ENCODE measurements at places on chromosomes 3 and 15.
A peak's percentile ranks its signal among the peaks of the same experiment; 100 is the strongest.

DNA sequence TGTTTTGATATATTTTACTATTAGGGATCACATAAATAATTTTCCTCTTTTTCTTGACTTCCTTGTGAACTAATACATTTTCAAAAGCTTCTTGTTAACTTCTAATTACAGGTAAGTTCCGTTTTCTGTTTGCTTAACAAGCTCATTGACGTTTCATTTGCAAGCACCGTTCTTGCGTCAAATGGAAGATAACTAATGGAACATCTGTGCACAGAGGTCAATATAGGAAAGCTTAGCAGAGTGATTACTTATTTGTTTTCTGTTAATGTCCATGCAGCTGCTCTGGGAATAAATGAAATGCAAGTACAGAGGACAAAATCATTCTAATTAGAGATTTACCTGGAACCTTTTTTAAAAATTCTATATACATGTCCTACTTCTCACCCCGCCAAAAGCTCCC, 115.5 kb upstream of the C2CD4B start:
- no peak for DNase-seq

DNA sequence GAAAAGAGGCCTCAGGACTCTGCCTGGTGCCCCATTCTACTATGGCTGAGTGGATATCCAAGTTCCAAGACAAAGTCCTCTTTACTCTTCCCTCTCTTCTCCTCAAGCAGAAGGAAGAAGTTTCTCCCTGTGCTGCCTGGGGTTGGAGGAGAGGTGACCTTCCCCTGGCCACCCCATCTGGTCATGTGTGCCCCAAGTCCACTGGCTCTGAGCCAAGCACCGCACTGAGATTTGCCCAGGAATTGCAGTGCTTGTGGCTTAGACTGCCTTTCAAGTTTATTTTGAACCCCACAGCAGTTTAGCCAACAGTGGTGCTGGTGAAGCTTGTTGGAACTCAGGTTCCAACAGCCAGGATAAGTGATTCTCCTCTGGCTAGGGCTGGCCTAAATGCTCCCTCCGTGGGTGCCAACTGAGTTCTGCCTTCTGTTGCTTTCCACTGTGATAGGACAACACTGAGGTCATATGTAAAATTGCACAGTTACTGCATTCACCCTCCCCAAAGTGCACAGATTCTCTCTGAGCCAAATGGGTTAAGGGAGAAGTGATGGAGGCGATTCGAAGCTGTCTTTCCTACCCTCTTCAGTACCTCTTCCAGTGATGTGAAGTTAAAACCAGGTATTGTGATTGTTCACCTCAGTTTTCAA, 69.9 kb downstream of the TMCO5A start:
- DNase-seq: no peak

GRCh38 chr15:44999105-44999504, 23.9 kb upstream of the SORD start:
- no peak for DNase-seq

DNA sequence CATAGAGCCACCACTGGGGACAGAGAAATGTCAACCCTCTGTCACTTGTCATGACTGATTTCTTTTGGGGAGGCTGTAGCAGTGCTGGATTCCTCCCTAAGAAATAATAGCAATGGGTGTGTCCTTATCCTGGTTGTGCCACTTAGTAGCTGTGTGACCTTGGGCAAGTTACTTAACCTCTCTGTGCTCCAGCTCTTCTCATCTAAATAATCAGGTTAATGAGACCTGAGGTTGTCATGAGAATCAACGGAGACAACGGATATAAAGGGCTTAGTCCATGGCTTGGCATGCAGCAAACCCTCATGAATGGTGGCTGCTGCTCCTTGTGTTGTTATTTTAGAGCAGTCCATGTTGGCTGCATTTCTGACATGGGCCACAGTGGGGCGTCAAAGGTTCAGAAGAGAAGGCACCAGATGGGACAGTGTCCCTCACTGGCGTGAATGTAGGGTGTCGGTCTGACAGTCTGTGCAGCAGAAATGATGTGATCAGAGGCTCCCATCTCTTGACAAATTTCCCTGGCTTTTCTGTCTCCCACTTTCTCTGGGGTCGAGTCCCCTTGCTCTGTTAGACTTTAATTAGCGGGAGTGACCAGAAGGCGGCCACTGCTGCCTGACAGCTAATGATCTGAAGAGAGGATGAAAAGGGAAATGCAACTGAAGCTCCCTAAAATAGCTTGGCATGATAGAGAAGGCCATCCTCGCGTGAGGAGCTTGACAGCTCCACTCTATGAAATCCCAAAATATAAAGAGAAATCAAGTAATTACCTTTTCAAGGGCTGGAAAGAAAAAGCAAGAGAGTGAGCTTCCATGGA, 209.4 kb downstream of the CADPS start:
- DNase-seq: peak; percentile 59

GRCh38 chr15:50100486-50100885, 18.5 kb downstream of the ATP8B4 start:
- no peak for DNase-seq

GRCh38 chr3:147773116-147773630, 364.0 kb downstream of the ZIC1 start:
- no peak for DNase-seq

DNA sequence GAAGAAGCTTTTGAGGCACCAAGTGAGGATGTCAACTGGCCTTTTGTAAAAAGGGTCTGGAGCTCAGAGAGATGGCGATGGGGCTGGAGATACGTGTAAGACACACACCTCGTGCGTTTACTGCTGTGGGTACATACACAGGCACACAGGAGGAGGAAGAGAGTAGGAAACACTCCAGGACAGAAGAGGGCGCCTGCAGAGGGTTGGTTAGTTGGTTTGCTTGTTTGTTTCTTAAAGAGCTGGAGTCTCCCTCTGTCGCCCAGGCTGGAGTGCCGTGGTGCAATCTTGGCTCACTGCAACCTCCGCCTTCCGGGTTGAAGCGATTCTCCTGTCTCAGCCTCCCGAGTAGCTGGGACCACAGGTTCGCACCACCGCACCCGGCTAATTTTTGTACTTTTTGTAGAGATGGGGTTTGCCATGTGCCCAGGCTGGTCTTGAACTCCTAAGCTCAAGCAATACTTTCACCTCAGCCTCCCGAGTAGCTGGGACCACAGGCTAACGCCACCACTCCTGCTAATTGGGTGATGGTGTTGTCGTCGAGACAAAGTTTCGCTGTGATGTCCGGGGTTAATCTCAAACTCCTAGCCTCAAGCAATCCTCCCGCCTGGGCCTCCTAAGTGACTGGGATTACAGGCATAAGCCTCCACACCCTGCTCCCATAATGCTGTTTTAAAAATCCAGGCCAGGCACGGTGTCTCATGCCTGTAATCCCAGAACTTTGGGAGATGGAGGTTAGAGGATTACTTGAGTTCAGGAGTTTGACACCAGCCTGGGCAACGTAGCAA, 1.3 kb upstream of the PRR20G start:
- DNase-seq: no peak

- no peak for DNase-seq
Observed at GRCh38 chr3:26838026-26838425, 215.5 kb downstream of the LRRC3B start.

- no peak for DNase-seq
Observed at GRCh38 chr3:43018246-43018645, 39.1 kb downstream of the GASK1A start.

GRCh38 chr15:31814082-31814481, 216.2 kb upstream of the CHRNA7 start:
- DNase-seq: no peak

GRCh38 chr3:18672561-18672960, 247.4 kb upstream of the SATB1 start:
- DNase-seq: no peak

GRCh38 chr3:53082736-53083135, 36.9 kb upstream of the SFMBT1 start:
- DNase-seq: no peak

GRCh38 chr3:195210266-195210973, 60.5 kb downstream of the XXYLT1 start:
- no peak for DNase-seq

GRCh38 chr3:120071259-120071658, 23.0 kb downstream of the GSK3B start:
- DNase-seq: no peak

DNA sequence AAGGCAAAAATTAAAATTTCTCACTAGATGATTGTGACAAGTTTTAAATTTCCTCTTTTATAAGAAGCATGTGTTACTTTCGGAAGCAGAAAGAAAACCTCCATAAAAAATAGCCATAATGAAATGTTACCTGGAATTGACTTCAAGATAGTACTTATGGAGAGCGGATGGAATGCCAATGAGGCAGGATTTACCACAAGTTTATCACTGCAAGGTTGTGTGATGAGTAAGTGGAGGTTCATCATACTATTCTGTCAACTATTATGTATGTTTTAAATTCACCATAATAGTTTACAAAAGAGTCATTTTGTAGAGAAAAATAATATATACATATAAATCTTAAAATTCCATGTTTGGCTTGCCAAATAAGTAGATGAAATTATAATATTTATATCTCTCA, 230.3 kb downstream of the SCAPER start:
- DNase-seq: peak; percentile 10

- DNase-seq: no peak
Observed at GRCh38 chr3:47410801-47411646, 30.2 kb downstream of the PTPN23 start.

DNA sequence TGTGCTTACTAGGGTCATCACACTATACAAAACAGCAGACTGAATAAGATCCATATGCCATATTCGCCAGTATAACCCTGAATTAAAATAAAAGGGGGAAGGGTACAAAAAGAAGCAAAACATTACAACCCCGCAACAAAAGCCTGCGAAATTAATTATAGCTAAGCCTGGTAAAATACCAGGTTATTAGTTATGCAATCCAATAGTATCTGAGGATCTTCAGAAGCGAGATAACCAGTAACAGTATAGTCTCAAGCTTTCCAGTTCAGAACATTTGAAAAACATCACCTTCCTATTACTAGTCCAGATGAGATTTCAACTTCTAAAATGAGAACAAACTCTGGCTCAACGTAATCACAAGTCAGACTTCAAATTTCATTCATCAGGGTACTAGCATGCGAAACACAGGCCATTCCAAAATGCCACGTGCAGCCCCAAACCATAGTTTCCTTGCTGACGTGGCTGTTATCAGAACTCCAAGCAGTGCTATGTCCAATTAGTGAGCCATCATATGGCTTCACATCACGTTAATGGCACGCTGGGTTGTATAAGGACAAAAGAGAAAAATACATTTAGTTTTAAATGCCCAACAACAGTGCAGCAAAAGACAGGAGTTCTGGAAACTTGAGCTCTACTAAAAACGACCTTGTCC, 1.1 kb downstream of the SSR3 start:
- peak; percentile 95 for DNase-seq

DNA sequence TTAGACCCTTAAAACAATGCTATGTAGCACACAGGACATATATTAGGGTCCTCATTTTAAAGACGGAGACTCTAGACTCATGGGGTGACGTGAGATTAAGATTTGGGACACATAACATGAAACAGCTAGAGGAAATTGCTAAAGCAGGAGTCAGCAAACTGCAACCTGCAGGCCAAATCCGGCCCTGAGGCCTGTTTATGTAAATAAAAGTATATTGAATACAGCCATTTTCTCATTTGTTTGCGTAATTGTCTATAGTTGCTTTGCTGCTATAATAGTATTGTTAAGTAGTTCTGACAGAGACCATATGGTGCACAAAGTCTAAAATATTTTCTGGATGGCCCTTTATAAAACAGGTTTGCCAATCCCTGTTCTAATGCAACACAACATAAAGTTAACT, 115.5 kb downstream of the TMCO5A start:
- DNase-seq: no peak

GRCh38 chr3:183698318-183698751, 738 bp downstream of the YEATS2 start:
- DNase-seq: peak; percentile 64

GRCh38 chr3:151880416-151880690, 6.9 kb downstream of the SUCNR1 start:
- DNase-seq: no peak

GRCh38 chr3:146529021-146529420, 15.4 kb downstream of the PLSCR1 start:
- no peak for DNase-seq

DNA sequence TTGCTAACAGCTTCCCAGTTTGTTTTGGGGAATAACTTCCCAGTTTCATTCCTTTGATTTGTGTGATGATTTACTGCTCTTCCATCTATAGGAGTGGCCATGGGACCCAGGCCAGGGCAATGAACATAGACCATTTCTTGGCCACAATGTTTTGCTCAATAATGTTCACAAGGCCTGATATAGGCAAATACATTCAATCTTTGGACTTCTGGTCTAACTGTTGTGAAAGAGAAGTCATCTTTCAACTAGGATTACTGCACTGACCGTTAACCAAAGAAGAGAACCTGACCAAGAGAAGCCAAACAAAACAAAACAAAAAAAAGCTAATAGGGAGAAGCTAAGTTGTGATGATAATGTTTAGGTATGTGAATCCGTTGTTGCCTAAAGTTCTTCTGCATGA, 221.8 kb upstream of the SUCLG2 start:
- DNase-seq: no peak

GRCh38 chr3:48440590-48440958, 517 bp downstream of the TMA7 start:
- DNase-seq: peak; percentile 21

- no peak for DNase-seq
Observed at GRCh38 chr3:128201158-128201755, 48.0 kb downstream of the EEFSEC start.

DNA sequence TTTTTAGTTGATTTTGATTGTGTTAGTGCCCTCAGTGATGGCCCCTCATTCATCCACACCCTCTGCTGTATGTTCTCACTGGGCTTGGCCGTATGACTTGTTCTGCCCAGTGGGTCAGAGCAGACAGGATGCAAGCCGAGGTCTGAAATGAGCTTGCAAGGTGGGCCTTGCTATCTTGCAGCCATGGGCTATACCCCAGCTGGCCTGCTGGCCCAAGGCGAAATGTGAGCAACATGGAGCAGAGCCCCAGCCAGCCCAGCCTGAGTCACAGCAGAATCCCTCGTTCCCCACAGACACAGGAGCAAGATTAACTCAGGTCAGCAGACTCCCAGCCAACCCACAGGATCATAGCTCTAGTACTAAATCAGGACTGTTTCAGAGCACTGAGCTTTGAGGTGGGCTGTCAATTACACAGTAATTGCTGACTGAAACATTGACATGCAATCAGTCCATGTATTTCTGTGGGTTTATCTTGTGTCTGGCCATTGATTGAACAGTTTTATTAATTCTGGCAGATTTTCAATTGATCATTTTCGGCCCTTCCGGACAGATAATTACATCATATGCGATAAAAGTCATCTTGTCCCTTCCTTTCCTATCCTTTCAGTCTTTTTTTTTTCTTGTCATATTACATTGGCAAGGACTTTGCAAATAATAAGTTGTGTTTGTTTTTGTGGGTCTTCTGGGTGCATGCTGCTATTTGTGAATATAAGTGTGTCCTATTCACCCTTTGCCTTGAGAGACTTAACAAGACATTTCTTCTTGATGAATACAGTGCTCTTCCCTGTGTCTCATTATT, 27.1 kb downstream of the KLF15 start:
- no peak for DNase-seq

- DNase-seq: peak; percentile 20
Observed at GRCh38 chr15:48459571-48460442, 128.6 kb downstream of the DUT start.

GRCh38 chr3:134161898-134162615, 88.6 kb downstream of the RYK start:
- peak; percentile 3 for DNase-seq

All from RKO (cell line).